NCI-H2171 (cell line): ENCODE measurements at places on chromosomes 3 and 15.

DNA sequence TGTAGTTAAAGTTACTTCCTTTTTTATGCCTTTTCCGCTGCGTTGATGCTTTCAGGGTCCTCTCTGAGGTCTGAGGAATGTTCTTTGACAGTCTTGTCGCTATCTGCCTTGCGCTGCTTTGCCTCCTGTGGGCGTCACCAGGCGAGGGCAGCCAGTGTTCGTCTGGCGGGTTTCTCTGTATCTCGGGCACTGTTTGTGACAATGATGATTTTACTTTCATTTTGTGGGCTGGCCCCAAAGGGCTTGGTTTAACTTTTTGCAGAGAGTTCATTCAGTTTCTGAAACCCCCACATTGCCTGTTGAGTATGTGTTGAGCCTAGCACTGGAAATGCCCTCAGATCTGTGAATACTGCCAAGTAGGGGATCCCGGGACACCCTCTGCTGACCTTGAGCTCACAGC lies 24.6 kb upstream of the SACM1L start:
- DNase-seq, result no peak

GRCh38 chr3:172153335-172153861 lies 114.0 kb downstream of the FNDC3B start:
- no peak for DNase-seq

DNA sequence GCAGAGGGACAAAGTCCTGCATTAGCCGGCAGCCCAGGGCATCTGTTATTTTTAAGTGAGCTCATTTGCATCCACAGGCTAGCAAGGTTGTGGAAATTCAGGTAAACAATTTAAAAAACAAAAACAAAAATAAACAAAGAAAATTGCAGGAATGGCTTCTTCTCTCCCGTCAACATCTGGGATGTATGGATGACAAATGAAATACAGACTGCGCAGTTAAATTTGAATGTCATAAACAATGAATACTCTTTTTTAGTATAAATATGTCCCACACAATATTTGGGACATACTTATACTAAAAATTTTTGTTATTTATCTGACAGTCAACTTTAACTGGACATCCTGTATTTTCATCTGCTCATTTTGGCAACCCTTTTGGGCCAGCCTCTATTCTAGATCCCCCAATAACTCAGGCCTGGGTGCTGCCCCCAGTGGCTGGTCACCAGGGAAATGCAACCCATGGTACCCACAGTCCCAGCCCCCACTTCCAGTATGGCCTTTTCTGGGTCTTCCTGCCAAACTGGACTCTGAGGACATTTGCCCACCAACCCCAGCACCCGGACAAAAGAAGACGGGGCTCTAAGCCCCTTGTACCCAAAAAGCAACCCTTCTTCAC lies 12.7 kb downstream of the GRM2 start:
- DNase-seq, result no peak

GRCh38 chr15:41603411-41603935 lies 44.5 kb downstream of the TYRO3 start:
- no peak for DNase-seq

DNA sequence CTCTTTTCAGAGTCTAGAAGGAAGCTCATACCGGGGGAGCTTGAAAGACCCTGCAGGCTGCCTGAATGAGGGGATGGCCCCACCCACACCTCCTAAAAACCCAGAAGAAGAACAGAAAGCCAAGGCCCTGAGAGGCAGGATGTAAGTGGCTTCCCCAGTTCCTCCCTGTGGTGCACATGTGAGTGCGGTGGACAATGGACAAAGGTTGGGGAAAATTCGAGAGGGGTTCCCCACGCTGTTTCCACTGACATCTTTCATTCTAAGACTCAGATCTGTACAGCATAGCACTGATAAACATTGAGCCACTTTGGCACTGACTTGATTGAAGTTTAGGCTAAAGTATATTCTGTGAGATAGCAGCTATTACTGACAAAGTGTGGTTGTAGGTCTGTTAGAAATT lies 79.5 kb upstream of the UMPS start:
- DNase-seq, result no peak

GRCh38 chr3:13349823-13350222 lies 70.3 kb downstream of the NUP210 start:
- no peak for DNase-seq

DNA sequence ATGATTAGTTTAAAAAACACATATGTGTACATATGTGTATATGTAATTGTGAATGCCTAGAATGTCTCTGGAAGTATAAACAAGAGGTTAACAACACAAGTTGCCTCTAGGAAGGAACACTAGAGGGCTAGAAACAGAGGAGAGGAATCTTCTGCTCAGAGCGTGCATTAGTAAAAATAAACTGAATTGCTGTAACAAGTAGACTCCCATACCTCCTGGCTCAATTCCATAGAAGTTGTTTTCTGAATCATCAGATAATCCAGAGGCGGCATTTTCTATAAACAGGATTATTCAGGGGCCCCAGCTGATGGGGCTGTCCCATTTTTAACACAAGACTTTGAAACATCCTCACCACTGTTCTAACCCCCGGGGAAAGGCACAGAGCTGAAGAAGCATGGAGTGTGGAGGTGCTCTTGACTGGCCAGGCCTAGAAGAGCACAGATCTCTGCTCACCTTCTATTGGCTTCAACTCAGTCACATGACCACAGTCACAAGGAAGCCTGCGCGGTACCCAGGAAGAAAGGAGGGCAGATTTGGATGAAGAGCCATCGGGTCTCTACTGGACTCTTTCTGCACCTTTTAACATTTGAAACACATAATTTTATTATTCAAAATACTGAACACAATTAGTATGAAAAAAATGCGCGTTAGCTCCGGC lies 145.7 kb downstream of the TLE3 start:
- DNase-seq, result no peak

- DNase-seq, result no peak
Measured at GRCh38 chr15:68249058-68249713, 19.7 kb upstream of the CLN6 start.

- DNase-seq, result no peak
Measured at GRCh38 chr15:46280762-46281542, 646.1 kb downstream of the SQOR start.

GRCh38 chr15:90482124-90483011 lies 47.4 kb upstream of the CRTC3 start:
- DNase-seq, result peak; percentile 16

- DNase-seq, result no peak
Measured at GRCh38 chr3:54714035-54714434, 213.8 kb downstream of the LRTM1 start.

- no peak for DNase-seq
Measured at GRCh38 chr3:153469162-153469561, 307.1 kb downstream of the RAP2B start.

DNA sequence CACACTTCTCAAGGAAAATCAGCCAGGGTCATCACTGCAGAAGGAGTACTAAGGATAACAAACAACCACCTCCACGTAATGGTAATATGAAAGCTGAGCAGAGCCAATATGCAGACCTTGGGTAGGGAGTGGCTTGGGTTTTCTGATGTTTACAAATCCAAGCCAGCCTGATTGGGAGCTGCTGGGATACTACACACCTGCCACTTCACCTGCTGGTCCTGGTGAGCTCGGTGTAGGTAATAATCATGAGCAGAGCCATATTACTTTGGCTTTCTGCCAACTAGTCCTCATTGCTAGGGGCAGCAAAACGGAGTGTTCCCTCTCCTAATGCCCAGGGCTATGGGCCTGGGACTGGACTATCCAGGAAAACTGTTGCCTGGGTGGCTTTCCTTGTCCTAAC lies 433.5 kb upstream of the PPP2R3A start:
- DNase-seq, result no peak

GRCh38 chr3:67947808-67948508 lies 293.5 kb upstream of the SUCLG2 start:
- DNase-seq, result no peak

DNA sequence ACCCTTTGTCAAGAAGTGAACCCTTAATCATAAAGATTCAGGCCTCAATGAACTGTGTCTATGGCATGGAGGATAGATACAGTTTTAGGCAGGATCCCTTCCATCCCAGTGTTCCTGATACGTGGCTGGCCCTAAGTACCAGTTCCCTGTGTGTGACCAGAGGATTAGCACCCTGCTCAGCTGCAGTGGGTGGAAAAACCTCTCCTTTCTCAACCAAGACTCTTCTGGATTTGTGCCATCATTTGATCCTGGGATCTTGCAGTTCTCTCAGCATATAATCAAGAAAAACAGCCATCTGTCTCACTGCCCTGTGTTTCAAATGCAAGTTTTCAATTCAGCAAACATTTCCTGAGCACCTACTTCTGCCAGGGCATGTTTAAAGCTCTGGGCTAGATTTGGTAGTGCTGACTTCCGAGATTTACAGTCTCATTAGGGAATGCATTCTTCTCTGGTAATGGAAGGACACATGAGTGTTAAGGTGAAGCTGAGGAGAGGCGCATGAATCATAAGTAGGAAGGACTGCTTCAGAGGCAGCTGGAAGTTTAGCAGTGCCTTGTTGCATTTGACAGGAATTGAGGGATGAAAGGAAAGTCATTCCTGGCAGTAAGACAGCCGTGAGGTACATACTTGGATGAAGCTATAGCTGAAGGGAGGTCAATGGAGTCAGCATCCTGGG lies 388.3 kb downstream of the MFSD1 start:
- DNase-seq, result no peak

GRCh38 chr15:85910834-85911233 lies 116.1 kb upstream of the KLHL25 start:
- no peak for DNase-seq
